ENCODE measurements at places on chromosomes 7 and 10.

- DNase-seq = peak; percentile 52
These were observed 29.9 kb downstream of the MYL10 start for GRCh38 chr7:101598986-101599771.

DNA sequence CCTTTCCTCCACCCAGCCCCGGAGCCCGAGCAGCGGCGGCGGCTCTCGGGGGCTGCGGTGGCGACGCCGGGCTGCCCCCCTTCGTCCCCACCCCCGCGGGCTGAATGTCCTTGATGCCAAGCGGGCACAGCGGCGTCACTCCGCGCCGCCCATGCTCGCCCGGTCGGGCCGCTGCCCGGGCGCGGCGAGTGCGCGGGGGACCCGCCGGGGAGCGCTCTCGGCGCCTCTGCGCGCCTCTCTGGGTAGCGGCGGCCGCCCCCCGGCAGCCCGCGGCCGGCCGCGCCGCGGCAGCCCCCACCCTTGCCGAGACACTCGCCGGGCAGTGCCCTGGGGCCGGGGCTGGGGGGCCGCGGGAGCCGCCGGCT, 433 bp upstream of the PLXNA4 start:
- no peak for DNase-seq

GRCh38 chr10:110207805-110208613, 604 bp downstream of the MXI1 start:
- DNase-seq = no peak

GRCh38 chr7:16396766-16397500, 24.4 kb downstream of the CRPPA start:
- no peak for DNase-seq

DNA sequence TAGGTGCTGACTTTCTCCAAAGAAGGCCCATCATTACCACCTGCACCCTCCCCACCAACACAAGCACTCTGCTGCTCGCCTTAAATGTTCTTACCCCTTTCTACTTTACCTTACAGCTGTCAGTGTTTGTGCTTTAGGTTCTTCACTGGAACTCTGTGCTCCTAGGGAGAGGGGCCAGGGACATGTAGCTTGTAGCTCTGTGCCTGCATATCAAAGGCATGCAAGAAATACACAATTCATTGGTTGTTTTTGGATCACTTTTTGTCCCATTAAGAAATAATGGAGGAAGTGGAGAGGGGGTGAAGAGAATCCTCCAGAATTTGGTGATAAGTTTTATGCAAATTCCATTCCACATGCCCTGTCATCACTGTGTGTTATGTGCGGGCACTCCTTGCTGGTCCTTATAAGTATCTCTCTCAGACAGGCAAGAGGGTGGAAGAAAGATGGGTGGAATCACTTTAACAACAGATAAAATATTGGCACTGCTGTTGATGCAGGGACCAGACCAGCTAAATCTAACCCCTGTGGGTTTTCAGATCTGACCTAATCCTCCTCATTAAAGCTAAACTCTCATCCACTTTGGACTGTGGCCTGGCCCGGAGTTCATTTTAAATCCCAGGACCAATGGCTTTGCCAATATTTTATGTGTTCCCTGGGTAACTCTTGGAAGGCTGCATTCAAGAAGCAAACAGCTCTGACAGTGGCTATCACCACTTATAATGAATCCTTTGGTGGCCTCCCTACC, 375.8 kb upstream of the NFE2L3 start:
- no peak for DNase-seq

- DNase-seq = no peak
These were observed 192.0 kb downstream of the ADAM12 start for GRCh38 chr10:126196281-126196680.

GRCh38 chr10:104612571-104613205, 28.4 kb upstream of the SORCS3 start:
- no peak for DNase-seq

GRCh38 chr10:126909147-126909546, 3.9 kb downstream of the DOCK1 start:
- no peak for DNase-seq

Measured in Caco-2 (cell line).